Stimulated activated naive CD8-positive, alpha-beta T cell treated with anti-CD3 and anti-CD28 coated beads, Interleukin-15, amount 100 ng/mL, for 72 hours (primary cell): ENCODE measurements at places on chromosomes 13 and 19.

DNA sequence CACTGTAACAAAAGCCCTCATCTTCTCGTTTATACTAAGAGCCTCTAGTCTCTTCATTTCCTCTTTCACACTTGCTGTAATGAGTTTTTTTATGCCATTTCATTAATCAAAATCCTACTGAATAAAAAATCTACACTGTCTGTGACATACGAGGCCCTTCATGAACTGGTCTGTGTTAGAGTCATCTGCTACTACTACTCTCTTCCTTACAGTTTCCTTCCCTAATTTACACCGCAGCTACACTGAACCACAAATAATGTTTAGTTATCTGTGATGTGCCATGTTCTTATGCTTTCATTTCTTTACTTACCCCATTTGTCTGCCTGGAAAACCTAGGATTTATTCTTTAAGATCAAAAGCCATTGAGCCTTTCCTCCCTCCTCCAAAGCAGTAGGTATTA lies 16.0 kb downstream of the UFM1 start:
- no peak for DNase-seq

GRCh38 chr13:33910255-33910654 lies 92.3 kb downstream of the RFC3 start:
- DNase-seq, result no peak

DNA sequence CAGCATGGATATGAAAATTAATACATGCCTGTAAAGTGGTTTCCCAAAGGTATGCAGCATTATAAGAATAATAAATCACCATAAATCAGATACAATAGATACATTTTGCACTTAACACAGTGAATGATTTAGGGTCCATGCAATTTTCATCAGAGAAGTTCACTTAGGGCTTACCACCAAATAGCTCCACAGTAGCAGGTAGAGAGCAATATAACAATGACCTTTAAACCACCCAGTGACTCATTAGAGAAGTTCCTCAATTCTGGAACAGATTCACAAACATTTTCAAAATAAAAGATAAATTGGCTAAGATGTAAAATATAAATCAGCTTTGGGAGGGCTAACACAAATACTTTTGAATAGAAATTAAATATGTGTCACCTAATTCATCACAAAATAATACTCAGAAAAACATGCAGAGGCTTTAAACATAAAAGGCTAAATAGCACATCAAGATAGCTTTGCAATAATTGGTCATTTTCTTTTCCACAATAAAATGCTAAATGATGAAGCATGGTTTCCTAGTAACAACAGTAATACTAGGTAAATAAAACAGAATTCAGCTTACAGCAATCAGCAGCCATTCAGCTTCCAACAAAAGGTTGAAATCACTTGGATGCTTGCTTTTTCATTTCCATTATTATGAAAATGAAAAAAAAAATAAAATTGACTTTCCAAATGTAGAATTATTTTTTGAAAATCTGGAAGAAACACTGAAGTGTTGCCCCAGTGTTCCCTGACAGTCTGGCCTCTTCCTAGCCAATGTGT lies 84.3 kb upstream of the NBEA start:
- DNase-seq, result no peak

DNA sequence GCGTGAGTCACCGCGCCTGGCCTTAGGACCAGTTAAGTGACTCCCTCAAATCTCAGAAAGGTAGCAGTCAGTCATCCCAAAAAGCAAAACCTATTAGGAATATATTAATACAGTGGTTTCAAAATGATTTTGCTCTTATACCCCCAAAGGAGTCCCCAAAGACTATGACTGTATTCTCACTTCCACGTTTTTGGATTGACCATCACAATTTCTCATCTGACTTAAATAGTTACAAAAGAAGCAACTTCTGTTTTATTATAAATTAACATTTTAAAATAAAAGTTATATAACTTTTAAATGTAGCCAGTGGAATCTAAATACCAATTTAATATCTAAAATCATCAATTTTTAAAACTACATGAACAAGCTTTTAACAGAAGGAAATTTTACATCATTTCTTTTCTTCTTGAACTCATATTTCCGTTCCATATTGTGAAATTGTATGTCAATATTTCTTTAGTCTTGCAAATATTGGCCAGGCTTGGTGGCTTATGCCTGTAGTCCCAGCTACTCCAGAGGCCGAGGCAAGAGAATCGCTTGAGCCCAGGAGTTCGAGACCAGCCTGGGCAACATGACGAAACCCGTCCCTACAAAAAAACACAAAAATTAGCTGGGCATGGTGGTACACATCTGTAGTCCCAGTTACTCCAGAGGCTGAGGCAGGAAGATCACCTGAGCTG lies 1.5 kb upstream of the SPART start:
- DNase-seq, result no peak

DNA sequence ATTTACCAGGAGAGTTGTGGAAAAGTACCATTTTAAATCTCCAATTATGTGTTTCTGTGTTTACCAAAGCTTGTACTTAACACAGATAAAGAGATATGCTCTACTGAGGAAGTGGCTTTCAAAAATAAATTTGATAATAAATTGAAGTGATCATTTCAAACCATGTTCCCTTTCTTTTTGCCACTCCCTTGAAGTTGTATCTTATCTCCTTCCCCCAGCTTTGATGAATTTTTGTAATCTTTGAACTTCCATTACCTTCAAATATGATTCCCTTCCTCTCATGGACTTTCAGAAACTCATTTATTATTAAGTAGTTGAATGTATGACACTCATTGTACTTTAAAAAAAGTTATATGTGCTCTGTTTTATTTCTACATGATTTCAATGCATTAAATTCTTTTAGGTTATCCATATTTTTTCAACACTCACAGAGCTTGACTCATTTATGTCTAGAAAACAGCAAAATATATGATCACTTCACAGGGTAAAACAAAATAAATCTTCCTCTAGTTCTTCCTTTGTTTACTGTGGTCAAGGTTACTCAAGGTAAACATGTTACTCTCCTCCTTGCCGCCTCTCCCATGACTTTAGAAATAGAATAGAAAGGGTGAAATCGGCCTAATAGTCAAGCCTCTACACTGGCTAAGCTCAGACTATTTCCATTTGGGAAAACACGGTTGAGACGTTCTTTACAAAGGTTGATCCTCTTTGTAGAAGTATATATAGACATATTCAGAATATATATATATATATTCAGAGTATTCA lies 251.2 kb upstream of the SPRY2 start:
- DNase-seq, result no peak
